Cerebellum (tissue), 4 donors: ENCODE measurements at places on chromosomes 16 and 17. TPM values are rescaled to one million over a fixed set of nuclear protein-coding genes. Genes with fewer than 3 reads are reported as not detected.

Gene KIFC3
- total RNA-seq: 14.0 TPM

Gene PRSS33
- not detected for total RNA-seq

Gene KRT26
- total RNA-seq: not detected

Gene TMEM100
- total RNA-seq: 11.0 TPM

Gene TNFRSF13B
- not detected for total RNA-seq

Gene TEX19
- total RNA-seq: not detected

Gene DYNLRB2
- total RNA-seq: 2.1 TPM

DNA sequence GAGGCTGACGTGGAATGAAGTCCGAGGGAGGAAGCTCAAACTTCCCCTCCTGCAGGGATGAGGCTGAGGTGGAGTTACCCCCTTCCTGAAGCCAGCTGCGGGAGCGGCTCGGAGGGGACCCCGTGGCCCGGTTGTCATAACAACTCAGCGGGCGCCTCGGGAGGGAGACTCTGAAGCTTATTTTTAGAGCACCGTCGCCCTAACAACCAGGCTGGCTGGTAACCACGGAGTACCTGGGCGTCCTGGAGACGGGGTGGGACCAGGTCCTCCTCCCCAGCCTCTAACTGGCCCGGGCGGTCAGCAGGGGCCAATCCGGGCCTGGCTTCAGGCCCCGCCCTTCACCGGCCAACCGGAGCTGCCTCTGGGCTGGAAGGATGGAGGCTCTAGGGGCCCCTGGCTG lies 27.7 kb downstream of the NECAB2 start:
- DNase-seq: peak; percentile 93

GRCh38 chr17:58875261-58875660 lies 119.6 kb downstream of the PPM1E start:
- no peak for DNase-seq

GRCh38 chr16:74029115-74029792 lies 267.4 kb upstream of the PSMD7 start:
- no peak for DNase-seq

DNA sequence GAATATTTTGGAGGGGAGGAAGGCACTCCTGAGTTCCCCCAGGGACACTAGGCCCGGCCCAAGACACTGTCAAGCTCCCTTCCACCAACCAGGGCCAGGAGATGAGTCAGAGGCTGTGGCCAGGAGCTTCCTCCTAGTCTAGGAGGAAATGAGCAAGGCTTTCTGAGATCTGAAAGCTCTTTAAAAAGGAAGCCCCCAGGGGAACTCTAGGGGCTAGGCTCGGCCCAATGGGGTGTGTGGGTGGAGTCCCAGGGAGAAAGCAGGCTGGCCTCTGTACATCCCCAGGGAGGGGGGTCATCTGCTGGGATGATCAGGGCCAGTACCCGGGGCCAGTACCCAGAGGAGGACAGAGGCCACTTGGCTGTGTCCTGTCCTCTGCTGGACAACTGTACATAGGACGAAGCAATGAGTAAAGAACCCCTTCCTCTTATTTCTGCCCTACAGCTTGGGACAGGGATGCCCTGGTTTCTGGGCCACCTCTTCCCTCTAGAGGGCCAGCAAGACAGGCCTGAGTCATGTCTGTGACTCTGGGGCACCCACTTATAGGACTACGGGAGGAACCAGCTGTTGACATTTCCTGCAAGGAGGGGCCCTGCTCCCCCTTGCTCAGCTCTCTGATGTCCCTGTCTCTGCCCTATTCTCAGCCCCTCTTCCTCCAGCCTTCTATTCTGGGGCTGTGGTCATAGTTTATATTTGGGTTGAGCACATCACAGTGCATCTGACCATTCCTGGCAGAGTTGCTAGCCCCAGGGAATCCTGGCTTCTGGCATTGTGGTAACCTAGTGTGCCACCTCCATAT lies 2.7 kb downstream of the FHOD1 start:
- no peak for DNase-seq
